Stimulated activated CD4-positive, alpha-beta T cell treated with anti-CD3 and anti-CD28 coated beads, Interleukin-4, amount 100 ng/mL, for 48 hours (primary cell): ENCODE measurements at places on chromosomes 2 and 18.
A peak's percentile ranks its signal among the peaks of the same experiment; 100 is the strongest.

DNA sequence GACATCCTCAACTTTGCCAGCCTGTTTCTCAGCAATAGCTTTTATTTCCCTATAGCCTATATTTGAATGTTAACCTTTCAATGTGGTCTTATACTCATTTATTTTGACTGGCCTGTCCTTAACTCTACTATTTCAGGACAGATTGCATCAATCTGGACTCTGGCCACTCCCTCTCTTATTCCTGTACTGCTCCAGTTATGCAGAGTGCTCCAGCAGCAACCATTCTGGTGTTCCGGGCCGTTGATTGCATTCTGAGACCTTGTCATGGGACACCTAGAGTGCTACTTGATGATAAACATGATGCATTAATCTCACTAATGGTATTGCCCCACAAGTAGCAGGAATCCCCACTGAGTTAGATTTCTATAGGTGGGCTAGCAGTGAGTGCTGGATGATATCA is 363.4 kb downstream of the LRRTM1 start:
- no peak for DNase-seq

- no peak for DNase-seq
Measured at GRCh38 chr18:26477828-26478466, 70.4 kb downstream of the KCTD1 start.

DNA sequence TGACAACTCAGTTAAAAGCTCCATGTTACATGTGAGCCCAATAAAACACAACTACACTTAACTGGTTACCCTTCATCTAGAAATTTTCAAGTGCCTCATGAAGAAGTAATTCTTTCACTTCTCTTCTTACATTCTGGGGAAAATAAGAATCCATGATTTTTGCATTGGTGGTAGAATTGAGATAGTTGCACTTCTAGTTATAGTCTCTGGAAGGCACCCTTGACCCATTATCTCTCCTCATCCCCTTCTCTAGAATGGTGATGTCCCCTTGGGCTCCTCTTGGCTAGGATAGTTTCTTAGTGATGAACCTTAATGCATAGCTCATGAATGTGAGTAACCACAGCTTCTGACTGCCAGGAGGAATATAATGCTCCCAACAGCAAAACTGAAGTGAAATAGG is 3.6 kb downstream of the LGALSL start:
- no peak for DNase-seq

GRCh38 chr2:58466804-58467203 is 225.7 kb upstream of the FANCL start:
- DNase-seq, result no peak

DNA sequence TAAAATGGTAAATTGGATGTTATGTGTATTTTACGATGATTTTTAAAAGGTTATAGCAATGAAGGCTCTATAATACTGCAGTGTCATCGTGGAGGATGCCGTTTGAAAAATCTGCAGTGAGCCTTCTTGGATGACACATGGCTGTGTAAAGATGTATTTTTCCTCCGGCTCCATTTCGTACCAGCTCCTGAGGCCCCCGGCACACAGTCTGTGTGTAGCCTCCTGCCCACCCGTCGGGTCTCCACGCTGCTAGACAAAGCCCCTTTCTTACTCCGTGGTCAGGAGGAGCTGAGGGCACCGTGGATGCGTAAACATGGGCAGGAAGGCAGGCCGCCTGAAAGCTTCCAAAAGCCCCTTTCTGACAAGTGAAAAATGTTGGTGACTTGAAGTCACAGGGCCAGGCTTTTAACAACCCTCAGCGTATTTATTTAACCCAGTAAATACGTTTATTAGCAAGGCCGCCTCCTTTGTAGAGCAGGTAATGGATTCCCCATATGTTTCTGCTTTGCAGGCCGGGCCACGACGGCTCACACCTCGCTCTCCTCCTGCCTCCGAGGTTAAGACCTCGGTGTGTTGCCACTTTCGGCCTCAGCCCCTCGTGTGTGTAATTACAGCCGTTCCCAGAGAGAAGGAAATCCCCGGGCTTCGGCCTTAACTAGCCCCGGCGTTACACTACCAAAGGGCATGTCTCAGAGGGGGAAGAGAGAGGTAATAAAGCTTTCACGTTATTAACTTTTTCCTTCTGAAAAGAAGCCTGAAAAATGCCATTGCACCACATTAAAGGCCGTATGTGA is 72.8 kb downstream of the DDX1 start:
- no peak for DNase-seq

DNA sequence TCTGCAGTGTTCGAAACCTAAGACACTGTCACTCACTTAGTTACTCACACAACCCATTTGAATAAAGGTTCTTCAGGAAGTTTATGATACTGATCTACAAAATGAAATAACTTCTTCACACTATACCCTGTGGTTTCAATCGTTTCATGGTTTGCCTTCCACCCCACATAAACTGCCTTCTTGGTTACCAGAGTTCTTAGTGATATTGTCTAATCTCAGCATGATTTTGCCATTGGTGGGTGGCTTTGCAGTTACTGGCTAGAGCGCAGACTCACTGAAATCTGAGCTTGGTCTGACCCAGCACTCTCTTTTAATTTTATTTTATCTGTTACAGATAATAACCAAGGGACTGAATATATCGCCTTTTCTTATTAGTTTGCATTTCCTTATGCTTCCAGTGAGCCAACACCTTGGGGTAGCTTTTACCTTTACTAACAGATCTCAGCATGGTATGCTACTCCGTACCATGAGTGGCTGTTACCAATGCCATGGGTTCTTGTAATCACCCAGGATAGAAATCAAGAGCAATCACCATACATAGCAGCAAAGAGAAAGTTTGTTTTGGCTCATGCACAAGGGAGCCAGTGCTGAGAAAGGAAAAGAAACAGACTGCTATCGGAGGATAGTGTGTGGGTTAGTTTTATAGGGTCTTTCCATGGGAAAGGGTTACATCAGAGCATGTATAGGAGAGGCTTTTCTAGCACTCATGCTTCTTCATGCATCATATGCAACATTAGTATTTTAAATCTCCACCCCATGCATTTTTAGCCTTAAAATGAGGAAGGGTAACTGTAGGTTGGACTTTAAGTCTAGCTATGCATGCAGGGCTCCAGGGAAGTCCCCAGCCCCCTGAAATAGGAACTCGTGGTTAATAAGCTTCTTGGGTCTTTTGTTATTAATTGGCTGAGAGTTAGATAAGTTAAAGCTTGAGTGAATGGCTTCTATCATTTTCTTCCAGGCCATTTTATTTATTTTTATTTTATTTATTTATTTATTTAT is 33.3 kb downstream of the ANXA4 start:
- no peak for DNase-seq

DNA sequence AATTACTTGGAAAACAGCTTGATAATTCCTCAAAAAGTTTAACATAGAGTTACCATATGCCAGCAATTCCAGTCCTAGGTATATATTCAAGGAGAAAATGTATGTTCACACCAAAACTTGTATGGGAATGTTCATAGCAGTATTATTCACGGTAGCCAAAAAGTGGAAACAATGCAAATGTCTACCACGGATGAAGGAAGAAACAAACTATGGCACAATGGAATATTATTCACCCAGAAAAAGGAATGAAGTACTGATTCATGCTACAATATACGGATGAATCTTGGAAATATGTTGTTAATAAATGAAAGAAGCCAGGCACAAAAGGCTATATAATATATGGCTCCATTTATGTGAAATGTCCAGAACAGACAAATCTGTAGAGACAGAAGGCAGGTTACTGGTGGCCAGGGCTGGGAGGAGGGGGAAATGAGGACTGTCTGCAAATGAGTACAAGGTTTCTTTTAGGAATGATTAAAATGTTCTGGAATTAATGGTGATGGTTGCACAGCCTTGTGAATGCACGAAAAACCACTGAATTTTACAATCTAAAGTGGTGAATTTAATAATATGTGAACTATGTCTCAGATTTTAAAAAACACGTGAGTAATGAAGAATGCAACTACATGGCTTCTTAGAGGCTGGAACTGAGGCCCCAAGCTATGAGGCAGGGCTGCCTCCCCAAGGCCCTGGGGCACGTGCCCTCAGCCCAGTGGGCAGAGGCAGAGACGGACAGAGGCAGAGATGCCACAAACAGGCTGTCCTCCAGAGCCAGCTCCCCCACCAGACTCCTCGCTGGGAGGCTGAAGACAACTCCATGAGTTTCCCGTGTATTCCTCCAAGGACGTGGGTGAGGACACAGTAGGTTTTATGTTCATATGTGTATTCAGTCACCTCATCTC is 5.0 kb downstream of the LIMS2 start:
- no peak for DNase-seq

DNA sequence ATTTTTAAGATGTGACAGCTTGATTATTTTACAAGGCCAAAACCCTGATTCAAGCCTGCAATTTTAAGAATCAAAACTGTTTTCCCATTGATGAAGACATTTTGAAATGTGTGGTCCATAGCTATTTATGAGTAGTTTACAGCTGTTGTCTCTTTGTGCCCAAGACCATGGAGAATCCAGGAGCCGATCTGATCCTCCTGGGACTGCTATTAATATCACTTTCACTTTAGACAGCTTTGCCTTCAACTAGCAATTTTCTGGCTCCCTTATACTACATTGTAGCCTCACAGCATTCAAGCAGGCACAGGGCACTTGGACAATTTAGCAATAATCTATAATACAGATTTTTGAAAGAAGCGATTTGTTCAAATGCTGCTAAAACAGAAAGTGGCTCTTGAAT is 172.9 kb downstream of the SLC8A1 start:
- no peak for DNase-seq

DNA sequence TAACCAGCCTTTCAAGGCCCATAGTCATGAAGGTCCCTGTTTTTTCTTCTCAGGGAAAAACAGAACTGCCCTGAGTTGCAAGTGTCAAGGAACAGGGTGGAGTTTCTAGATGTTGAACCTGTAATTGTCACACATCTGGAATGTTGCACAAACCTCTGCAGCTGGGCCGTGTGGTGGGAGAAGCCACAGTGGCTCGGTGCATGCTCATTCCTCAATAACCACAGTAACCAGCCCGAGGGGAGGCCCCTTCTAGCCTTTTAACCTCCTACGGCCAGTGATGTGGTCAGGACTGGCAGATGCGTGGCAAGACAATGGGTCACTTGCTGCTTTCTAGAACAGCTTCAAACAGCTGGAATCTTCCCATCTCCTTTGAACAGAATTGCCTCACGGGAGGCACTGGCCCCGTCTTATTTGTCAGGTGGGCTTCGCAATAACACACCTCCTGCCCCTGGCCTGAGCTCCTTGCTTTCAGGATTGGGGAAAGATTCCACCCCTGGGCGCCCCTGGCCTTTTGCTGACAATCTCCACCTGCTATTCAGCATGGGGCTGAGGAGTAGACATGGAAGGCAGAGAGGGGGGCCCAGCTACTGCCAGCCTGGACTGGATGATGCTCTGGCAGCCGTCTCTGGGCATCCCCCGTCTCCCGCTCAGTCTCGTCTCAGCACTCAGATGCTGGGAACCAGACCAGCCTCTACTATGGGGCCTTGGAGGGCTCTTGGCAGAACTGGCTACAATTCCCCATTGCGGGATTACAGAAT is 102.9 kb downstream of the KLHL29 start:
- peak; percentile 32 for DNase-seq

DNA sequence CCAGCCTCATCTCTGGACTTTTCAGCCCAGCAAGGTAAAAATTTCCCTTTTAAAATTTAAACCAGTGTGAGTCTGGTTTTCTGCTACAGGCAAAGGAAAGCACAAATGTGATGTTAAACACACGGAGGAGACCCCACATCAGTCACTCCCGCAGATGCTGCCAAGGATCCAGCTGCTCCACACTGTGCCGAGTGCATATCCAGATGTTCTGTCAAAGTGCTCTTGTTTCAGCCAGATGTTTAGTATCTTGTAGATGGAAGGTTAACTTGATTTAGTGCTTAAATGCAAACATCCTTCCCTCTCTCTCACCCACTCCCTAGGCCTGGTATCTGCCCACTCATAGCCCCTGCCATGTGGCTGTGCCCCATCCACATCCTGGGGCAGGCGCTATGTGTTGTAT is 15.8 kb upstream of the ATOH8 start:
- DNase-seq, result no peak

- DNase-seq, result no peak
Measured at GRCh38 chr2:172905937-172906811, 169.5 kb upstream of the MAP3K20 start.

DNA sequence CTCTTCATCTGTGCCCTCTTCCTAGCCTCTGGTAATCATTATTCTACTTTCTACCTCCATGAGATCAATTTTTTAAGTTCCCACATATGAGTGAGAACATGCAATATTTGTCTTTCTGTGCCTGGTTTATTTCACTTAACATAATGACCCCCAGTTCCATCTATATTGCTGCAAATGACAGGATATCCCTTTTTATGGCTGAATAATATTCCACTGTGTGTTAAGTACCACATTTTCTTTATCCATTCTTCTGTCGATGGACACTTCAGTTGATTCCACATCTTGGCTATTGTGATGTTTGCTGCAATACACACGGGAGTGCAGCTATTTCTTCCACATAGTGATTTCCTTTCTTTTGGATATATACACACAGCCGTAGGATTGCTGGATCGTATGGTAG is 43.9 kb upstream of the CNOT11 start:
- no peak for DNase-seq

- DNase-seq, result no peak
Measured at GRCh38 chr18:3538456-3538855, 88.5 kb downstream of the TGIF1 start.

GRCh38 chr2:11744631-11745394 is 1.6 kb upstream of the LPIN1 start:
- no peak for DNase-seq

DNA sequence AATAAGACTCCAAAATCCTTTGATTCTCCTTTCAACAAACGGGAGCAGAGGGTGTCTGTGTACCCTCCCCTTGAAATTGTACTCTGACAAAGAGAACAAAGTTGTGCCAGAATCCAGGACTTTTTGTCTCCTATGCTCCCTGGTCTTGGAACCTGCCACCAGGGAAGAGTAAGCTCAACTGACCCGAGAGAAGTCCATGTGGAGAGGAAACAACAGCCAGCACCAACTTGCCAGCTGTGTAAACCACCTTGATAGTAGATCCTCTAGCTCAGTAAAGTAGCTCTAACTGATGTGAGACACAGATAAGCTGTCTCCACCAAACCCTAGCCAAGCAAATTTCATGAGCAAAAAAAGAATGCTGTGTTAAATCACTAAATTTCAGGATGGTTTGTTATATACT is 46.9 kb downstream of the LNPK start:
- DNase-seq, result no peak

GRCh38 chr18:6792391-6792790 is 62.9 kb downstream of the ARHGAP28 start:
- no peak for DNase-seq

DNA sequence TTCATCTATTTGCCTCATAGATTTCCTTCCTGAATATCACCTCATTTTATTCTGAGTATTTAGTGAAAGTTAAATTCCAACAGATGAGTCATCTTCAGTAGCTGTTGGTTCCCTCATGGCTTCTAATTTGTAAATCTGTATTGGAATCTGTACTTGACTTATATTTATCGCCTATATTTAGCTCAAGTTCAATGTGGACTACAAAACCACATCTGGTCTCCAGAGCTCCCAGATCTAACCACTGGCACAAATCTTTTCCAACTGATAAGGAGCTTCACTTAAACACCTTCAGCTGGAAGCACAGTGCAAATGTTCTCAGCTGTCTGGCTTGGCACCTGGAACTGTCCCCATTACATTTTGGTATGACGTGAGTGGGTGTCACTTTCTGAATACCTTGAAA is 82.8 kb upstream of the DSEL start:
- DNase-seq, result no peak

- no peak for DNase-seq
Measured at GRCh38 chr2:153990771-153991170, 119.0 kb downstream of the GALNT13 start.
